Amniotic stem cell (primary cell): ENCODE measurements at places on chromosomes 1 and 21.

DNA sequence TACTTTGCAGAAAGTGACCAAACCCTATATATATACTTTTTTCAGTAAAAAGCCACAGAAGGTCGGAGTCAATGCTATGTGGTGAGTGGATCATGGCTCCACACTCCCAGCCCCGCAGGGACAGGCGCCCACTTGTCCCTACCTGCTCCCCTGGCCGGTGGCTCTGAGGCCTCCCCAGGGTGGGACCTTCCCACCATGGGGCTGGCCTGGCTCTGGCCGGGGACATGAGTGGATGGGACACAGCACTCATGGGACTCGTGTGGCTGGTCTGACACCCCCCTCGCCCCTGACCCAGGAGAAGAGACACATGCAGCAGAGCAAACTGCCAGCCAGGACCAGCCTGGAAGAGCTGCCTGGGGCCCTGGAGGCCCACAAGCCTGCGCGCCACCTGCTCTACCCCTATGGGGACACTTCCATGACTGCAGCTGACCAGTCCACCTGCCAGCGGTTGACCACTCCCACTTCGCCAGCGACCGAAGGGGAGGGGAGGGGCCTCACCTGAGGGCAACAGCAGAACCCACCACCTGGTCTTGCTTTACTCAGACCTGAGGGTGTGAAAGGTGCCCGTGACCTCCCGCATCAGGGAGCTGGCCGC, 2.2 kb downstream of the SPATC1L start:
- DNase-seq: no peak

DNA sequence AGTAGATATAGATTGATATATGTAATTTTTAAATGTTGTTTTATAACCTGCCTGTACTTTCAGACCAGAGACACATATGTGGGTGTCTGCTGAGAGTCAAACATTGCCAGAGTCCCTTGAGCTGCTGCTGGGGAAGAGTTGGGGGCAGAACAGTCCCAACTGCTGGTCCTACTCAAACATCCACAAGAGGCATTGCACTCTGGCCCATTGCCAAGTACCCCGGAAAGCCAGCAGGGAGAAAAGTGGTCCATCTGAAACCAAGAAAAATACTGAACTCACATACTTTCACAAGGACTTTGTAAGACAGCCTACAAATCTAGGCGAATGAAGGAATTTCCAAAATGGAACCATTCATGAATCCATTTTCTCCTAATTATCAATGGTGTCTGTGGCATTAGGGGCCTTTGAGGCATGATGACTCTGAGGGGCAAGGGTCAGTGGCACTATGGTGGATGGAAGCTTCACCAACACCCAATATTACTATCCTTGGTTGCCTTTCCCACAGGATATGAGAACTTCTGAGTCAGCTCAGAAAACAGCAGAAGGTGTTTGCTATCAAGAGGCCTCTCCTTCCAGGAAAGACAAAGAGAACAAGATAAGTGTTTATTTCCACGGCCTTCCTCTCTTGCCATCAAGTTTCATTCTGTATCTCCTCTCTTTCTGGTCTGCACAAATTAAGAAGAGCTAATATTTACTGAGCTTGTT, 7.3 kb upstream of the TBX15 start:
- no peak for DNase-seq

DNA sequence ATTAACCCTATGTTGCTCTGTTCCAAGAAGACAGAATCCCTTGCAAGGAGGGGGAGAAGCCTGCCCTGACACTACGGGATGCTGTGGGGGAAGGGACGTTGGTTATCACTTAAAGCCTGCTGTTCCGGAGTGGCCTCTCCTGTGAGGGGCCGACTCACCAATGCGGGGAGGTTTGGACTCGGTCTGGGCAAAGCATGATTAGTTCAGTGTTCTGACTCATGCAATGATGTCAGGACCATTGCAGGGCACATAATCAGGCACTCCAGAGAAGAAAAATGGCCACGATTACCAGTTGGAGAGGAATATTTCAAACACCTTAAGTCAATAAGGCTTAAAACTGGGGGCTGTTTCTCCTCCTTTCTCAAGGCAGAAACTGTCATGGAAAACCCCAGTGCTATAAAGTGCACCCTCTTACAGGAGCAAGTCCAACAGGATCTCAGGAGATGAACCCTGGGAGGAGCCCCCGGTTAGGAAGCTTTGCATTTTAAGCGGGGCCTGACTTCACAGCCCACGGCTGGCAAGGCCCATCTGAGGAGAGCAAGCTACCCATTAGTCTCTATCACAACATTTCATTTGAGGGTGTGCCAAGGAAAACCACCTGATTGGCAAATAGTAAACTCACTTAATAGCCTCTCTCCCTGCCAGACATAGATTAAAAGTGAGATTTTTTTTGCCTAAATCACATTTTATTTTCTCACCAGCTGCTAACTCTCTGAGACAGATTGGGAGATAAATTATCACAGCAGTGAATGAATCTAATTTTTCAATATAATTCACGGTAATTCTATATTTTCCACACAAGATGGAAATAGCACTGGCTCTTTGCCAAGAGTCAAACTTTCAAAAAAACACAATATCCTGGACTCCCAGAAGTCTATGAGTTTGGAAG, 202.5 kb downstream of the C1orf94 start:
- DNase-seq: no peak

GRCh38 chr1:21052034-21052433, 124.7 kb downstream of the EIF4G3 start:
- DNase-seq: no peak

- no peak for DNase-seq
Measured at GRCh38 chr1:231107151-231107550, 54.7 kb upstream of the TRIM67 start.

DNA sequence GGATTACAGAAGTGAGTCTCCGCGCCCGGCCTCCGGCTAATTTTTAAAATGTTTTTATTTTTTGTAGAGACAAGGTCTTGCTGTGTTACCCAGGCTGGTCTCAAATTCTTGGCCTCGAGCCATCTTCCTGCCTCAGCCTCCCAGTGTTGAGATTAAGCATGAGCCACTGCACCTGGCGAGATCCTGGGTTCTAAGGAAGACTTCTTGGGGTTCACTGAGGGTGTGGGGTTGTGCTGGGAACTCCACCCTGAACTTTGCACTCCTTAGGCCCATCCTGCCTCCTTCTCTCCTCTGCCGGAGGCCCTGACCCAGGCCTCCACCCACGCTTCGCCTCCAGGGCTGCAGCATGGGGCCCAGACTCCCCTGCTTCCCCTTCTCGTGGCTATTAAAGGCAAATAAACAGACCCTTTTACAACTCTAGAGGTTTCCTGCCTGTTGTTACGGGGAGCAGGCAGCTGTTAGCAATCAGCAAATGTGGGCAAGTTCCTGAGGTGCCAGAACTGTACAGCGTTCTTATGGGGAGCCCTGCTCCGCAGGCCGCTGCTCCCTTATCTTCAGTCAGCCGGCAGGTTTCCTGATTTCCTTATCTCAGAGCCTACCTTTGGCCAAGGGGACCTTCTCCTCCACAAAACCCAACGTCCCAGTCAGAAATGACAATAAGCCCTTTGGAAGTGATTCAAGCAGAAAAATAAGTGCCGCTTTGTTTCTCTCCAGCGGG, 41.0 kb upstream of the LIN9 start:
- no peak for DNase-seq

DNA sequence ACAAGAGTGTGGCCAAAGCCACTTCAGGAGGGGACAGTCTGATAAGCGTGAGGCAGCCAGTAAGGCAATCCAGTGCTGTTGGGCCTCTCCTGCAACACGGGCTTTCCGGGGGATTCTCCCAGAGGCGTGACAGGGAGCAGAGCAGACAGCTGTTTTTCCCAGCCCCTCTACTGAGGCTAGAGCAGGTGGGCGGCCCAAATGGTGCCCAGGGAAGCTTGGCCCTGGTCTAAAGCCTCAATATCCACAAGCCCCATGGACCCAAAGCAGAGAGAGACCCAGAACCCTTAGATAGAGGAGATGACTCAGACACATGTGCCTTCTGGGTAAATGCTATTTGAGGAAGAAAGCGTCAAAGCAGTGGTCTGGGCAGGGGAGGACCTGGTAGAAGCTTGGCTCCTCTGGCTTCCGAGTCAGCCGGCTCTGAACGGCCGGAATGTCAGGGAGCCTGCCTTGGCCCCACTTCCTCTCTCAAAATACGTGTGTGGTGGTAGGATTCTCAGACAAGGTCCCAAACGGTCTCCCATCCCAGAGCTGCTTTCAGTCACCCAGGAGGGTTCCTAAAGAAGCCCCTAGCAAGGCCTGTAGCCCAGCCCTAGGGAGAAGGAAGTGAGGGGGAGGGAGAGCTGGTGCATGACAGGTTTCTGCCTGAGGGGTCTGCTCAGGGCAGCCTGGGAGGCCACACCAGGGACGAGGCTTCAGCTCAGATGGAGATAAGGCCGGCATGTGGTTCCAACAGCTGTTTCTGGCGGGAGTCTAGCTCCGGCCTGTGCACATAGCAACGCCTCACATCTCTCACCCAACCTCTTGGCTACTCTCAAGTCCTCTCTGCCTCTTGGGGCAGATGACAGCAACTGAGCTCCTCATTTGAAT, 28.8 kb downstream of the PIK3C2B start:
- DNase-seq: no peak

DNA sequence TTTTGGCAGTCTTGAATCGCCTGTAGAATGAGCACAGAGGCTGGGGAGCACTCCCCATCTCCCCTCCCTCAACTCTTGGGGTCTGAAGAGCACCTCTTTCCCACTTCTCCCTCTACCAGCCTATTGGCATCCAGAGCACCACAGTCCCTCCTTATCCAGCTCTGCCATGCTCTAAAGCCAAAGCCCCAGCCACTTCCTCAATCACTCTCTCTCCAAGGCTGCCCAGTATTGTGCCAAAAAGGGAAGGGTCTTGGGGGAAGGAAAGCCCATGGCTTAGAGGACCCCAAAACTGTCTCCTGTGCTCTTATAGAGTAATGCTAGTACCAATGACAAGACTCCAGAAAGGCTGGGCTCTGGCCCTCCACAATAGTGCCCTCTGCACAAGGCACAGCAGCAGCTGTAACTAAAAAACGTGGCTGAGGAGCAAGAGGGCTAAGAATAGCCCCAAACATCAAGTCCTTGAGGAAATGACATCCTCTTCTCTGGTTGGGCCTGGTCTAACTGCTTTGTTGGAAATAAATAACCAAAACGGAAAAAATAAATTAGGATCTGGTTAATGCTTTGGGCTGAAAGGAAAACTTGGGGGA, 28.4 kb downstream of the SLC27A3 start:
- DNase-seq: no peak

- no peak for DNase-seq
Measured at GRCh38 chr1:82731216-82731615, 930.5 kb downstream of the ADGRL2 start.

DNA sequence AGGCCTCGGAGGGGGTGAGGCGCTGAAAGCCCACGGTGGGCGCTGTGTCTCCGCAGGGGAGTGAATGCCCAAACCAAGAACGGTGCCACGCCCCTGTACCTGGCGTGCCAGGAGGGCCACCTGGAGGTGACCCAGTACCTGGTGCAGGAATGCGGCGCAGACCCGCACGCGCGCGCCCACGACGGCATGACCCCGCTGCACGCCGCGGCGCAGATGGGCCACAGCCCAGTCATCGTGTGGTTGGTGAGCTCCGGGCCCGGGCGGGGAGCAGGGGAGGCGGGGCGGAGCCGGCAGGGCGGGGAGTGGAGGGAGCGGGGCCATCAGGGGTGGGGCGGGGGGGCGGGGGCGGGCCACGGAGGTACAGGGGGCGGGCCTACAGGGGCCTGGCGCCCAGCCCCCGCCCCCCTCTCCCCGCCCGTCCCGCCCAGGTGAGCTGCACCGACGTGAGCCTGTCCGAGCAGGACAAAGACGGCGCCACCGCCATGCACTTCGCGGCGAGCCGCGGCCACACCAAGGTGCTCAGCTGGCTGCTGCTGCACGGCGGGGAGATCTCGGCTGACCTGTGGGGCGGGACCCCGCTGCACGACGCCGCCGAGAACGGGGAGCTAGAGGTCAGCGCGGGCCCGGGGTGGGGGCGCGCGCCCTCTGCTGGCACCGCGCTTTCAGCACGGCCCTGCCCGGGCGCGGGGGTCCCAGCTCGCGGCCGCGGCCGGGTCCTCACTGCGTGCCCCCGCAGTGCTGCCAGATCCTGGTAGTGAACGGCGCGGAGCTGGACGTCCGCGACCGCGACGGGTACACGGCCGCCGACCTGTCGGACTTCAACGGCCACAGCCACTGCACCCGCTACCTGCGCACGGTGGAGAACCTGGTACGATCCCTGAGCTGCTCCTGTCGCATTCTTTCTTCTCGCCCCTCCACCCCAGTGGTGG, 15.9 kb downstream of the ESPN start:
- no peak for DNase-seq

- DNase-seq: no peak
Measured at GRCh38 chr1:46408356-46409062, 14.4 kb downstream of the FAAH start.

GRCh38 chr1:209342441-209343175, 240.9 kb upstream of the CAMK1G start:
- DNase-seq: no peak

DNA sequence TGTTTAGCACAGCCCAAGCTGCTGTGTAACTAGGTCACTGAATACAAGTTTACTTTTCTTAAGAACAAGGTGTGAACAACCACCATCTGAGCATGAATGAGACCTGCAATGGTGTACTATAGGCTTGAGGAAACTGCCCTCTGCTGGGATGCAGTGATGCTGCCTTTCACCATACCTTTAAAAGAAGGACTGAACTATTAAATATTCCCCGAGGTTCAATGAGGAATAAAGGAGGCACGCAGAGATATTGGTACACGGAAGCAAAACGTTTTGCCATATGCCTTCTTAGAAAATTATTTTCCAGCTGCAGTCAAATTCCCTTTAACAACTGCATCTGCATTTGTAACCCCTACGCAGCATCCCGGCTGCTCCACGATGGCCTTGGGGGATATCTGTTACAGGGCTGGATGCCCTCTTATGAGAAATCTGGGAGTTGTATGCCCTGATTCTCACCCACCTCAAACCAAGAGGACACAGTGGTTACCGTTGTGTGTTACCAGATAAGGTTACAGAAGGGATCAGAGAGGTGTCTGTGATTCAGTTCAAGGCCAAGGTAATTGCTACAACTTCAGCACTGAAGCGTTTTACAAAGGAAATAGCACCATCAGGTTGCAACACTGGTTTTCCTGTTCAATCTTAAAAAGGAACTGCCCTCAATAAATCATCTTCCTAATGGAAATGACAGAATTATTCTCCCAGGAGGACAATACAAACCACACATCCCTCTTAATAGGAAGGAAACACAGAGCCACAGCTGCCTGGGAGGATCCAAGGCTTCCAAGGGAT, 470.5 kb downstream of the LTN1 start:
- DNase-seq: no peak

DNA sequence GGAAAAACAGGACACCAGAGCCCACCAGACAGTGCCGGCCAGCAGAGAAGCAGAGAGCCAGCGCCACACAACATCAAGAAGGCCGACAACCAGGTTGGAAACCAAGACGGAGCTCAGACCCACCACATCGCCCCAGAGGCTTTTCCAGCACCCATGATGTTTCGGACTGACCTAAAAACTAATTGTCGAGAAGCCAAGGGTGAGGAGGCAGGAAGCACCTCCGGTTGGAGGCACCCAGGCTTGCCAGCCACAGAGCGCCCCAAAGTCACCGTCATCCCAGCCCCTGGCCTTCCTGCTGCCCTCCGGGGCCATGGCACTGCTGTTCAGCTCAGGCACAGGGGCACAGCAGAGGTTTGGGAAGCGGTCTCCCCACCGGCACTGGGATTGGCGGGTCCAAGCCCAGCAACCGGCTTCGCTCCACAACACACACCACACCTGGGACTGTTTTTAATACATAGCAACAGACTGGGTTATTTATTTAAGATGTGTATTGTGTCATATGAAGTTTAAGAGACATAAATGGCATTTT, 67.2 kb downstream of the SLC37A1 start:
- no peak for DNase-seq
